ENCODE measurements at places on chromosomes 13 and 19. TPM values are rescaled to one million over a fixed set of nuclear protein-coding genes. Genes with fewer than 3 reads are reported as not detected.

The UBE2L5 gene
- not detected for total RNA-seq

The FGF22 gene
- total RNA-seq, result 0.16 TPM

The DMWD gene
- total RNA-seq, result 21.2 TPM

The MZT1 gene
- 2.2 TPM for total RNA-seq

The SIPA1L3 gene
- 7.0 TPM for total RNA-seq

The PLK5 gene
- total RNA-seq, result not detected

The RNF113B gene
- total RNA-seq, result not detected

The LAIR2 gene
- not detected for total RNA-seq

The NKPD1 gene
- 0.52 TPM for total RNA-seq

The ZNF320 gene
- 8.0 TPM for total RNA-seq

The CRLF1 gene
- total RNA-seq, result 110 TPM

The NLRP11 gene
- not detected for total RNA-seq

The DKKL1 gene
- 0.16 TPM for total RNA-seq

The ATP7B gene
- 0.79 TPM for total RNA-seq

The IGFLR1 gene
- total RNA-seq, result 0.32 TPM

The ADAMTS10 gene
- total RNA-seq, result 8.1 TPM

The SIX5 gene
- total RNA-seq, result 7.4 TPM

The GSX1 gene
- total RNA-seq, result not detected

The SPINT2 gene
- total RNA-seq, result 1.4 TPM

The RNF225 gene
- total RNA-seq, result 0.17 TPM

The APC2 gene
- total RNA-seq, result 0.63 TPM

The WDR88 gene
- total RNA-seq, result 0.17 TPM
